ENCODE measurements at places on chromosomes 7 and 10.

GRCh38 chr7:103336761-103337160 is 7.8 kb downstream of the DNAJC2 start:
- no peak for DNase-seq

DNA sequence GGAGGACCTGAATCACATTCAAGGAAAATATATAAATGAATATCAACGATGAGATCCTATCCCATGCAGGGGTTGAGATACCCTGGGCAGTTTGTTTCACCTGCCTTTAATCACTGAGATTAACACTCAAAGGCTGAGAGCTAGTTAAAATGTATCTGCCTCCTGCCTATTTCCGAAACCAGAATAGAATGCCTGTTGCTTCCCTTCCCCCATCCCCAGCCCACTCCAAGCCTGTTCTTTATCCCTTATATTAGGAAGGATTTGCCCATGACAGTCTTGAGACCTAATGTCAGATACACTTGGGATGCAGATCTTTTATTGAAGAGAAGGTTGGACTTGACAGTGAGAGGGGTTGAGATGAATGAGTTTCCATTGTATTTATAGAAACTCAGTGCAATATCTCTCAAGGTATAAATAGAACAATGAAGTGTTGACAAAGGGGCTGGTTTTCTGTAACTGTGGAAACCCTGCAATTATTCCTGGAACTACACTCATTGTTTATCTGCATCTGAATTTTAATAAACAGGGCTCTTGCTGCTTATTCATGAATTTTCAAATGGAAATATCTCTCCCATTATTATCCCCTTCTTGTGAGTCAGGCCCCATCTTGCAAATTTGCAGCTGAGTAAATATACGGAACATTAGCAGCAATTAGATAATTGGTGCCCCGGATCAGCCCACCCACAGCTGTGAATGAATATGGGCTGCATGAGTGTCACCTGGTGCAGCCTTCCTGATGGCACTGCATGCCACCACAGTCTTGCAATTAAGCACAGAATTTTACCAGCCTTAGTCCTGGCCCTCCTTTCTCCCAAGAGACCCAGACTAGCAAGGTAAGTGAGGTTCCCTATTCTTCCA is 66.7 kb downstream of the SORCS3 start:
- no peak for DNase-seq

DNA sequence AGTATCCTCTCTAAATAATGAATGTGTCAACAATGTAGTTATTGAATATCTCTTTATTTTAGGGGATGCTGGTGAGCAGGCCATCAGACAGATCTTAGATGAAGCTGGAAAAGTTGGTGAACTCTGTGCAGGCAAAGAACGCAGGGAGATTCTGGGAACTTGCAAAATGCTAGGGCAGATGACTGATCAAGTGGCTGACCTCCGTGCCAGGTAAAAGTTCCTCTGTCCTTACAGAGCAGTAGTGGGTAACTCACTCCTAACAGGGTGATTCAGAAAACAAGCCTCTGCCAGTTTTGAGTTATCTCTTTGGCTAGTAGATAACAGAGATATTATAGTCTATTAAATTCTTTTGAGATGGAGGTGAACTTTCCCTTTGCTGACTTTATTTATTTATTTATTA is 67.3 kb downstream of the AP3M1 start:
- no peak for DNase-seq

DNA sequence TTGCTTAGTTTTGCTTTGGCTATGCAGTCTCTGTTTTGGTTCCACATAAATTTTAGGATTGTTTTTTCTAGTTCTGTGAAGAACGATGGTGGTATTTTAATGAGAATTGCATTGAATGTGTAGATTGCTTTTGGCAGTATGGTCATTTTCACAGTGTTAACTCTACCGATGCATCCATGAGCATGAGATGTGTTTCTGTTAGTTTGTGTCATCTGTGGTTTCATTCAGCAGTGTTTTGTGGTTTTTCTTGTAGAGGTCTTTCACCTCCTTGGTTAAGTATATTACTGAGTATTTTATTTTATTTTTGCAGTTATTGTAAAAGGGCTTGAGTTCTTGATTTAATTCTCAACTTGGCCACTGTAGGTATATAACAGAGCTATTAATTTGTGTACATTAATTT is 78.2 kb upstream of the ZNF92 start:
- no peak for DNase-seq

DNA sequence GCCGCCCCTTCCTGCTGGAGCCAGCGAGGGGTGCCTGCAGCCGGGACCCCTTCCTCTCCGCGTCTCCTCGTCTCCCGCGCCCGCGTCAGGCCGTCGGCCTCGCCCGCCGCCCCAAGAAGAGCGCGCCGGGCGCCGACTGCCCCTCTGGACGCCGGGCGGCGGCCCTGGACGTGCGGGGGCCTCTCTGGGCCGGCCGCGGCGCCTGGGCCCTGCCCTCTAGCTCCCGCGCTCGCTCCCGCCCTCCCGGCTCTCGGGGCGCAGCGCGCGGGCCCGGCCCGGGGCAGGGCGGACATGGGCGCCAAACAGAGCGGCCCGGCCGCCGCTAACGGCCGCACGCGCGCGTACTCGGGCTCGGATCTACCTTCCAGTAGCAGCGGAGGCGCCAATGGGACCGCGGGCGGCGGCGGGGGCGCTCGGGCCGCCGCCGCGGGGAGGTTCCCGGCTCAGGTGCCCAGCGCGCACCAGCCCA is 704 bp downstream of the ZNRF2 start:
- peak; percentile 35 for DNase-seq

- DNase-seq = peak; percentile 86
Observed at GRCh38 chr10:17229967-17230682, 2.1 kb downstream of the VIM start.

- no peak for DNase-seq
Observed at GRCh38 chr7:115289971-115290370, 368.1 kb downstream of the MDFIC start.

DNA sequence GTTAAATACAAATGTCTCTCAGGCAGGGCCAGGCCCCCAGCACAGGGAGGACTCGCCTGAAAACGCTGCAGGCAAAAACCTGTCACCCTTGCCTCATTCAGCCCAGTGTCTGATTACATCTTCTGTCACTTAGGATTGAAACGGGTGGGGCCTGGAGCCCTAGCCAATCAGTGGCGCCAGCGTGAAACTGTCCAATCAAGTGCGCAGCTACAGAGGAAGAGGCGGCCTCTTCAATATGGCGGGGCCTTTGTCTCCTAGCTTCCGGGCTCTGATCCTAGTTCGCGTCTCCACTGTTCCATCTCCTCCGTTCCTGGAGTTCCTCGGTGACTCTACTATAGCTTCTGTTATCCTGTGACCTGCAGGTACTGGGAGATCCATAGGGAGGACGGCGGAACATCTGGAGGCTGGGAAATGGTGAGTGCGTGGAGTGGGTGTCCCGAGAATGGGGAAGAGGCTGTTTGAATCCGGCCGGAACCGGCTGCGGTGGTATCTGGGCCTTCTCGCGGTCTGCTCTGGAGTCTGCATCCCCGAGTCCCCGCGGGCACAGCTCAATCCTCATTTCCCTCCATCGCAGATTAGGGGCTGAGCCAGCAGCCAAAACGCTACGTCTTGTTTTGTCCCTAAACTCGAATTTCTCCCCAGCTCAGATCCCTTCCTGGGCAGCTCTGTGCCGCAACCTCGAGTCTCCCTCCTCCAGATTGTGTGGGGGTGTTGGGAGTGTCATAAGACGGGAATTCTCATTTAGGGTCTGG is at the start of gene ZNF736:
Gene ZNF736 (plus strand): TSS at position 222 of the 752 bp plus-strand sequence. CDS start 190 bp downstream, at position 412.
- DNase-seq = peak; percentile 66

DNA sequence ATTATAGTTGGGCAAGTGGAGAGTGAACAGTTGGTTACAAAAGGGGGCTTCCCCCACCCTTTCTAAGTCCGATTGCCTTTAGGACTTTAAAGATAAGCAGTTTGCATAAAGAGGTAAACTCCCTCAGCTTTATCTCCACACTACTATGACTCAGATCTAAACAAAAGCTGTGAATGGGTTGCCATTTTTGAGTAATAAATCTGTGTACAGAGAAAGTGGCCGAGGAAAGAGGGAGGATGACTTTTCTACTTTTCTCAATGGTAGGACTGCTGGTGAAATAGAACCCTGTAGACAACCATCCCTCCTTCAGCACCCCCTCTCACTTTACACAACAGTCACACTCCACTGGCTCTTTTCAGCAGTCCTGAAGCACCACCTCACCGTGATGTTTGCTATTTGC is 71.2 kb downstream of the DNMBP start:
- no peak for DNase-seq

DNA sequence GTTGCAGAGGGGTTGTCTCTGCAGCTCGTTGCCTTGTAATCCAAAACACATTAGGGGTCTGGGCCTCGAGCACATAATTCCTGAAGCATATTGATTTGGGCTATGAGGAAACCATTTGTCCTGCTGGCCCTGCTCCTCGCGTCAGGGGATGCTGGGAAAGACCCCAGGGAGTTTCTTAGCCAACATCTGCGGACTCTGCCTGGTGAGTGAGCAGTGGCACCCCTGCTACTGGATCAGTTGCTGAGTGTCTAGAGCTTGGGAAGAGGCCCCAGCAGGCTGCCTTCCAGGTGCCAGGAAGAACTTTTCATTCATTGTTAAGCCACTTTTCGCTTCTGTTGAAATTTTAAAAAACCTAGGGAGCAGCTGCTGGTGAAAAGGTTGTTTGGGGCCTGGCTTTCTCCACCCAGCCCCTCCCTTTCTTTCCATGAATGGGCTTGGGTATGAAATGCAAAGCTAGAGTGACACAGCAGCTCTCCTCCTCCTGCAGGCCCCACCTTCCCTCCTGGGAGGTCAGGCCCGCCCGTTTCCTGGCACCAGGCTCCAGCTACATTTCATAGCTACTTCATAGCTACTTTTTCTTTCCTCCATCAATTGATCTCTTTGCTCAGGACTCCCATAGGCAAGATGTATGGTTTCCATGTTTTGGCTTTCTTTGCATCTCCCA is 26.8 kb downstream of the TACR2 start:
- DNase-seq = peak; percentile 88

DNA sequence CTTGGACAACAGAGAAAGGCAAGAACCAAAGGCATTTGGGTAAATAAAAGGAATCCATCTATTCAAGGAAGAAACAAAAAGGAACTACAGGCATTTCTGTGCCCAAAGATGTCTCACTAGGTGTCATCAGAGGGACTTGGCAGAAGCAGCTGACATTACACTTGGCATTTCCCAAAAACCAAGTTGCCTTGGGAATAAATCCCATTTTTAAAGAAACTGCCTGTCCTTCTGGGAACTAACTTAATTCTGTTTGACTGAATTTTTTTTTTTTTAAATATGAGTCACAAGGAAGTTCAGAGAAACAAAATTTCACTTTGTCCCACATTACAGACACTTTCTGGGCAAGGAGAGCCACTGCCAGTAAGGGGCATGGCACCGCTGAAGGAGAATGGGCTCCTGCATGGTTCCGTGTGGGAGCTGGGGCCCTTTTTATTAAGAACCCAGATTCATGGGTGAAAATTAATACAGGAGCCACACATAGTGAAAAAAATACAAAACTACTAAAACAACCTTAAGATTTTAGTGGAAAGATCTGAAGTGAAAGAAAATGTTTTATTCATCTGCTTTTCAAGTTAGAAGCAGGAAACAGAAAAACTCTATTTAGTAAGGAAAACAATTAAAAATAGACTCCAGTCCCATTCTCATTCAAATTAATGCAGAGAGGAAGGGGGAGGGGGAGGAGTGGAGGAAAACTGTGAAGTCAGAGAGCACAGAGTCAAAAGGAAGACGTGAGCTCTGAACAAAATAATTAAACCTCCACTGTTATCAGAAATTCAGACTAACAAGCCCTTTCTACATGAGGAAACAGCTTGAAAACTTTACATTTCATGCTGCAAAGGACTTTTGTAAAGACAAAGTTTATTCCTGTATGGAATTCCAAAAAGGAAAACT is 118.4 kb upstream of the PDLIM1 start:
- no peak for DNase-seq

DNA sequence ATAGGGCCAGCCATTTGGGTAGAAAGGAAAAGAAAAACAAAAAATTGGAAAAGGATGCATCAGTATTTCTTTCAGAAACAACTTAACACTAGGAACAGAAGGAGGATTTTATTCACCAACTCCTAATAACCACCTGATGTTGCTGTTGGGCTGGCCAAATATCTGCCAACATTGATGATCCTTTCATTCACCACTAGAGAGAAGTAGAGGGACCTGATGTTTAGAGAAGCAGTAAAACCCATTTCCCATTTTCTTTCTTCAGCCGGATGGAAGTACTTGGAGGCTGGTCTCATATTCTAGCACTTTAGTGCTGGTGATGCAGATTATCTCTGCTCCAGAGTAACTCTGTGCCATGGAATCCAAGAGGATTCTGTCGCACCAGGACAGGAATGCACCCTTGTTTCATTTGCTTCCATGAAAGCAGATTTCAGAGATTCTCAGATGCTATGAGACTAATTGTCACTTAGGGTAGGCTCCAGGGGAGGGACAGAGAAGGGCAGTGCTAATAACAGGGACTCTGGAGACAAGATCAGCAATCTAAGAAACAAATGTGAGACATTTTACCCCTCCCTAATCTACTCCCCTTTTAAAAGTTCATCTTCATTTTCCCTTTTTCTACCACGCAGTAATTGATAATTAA is 3.1 kb downstream of the KLLN start:
- DNase-seq = peak; percentile 32

GRCh38 chr10:8396675-8397074 is 342.2 kb downstream of the GATA3 start:
- no peak for DNase-seq

GRCh38 chr10:123994417-123995081 is 98.8 kb downstream of the CHST15 start:
- peak; percentile 96 for DNase-seq

GRCh38 chr10:62166331-62167131 is 102.1 kb downstream of the RTKN2 start:
- no peak for DNase-seq

- no peak for DNase-seq
Observed at GRCh38 chr7:80900583-80901576, 18.0 kb downstream of the SEMA3C start.

DNA sequence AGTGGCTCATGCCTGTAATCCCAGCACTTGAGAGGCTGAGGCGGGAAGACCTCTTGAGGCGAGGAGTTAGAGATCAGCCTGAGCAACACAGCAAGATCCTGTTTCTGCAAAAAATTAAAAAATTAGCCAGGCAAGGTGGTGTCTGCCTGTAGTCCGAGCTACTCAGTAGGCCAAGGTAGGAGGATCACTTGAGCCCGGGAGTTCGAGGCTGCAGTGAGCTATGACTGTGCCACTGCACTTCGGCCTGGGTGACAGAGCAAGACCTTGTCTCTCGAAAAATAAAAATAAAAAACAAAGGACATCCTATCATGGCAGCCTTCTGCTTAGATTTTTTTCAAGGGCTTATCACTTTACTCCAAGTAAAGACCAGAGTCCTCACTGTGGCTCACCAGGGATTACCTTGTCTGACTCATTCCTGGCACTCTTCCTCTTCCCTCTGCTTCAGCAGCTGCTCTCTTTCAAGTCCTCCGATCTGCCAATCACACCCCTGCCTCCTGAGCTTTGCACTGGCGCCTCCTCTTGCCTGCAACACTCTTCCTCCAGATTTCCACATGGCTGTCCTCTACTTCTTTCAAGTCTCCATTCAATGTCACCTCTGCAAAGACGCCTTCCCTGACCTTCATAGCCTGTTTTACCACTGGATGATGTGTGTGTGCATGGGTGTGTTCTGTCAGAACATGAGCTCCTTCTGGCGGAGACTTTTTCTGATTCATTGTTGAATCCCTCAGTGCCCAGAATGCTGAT is 7.7 kb downstream of the PRTFDC1 start:
- no peak for DNase-seq

Data from iPS-NIHi11 (cell line).